ENCODE measurements at places on chromosomes 7 and 10. TPM values are rescaled to one million over a fixed set of nuclear protein-coding genes. Genes with fewer than 3 reads are reported as not detected.

DNA sequence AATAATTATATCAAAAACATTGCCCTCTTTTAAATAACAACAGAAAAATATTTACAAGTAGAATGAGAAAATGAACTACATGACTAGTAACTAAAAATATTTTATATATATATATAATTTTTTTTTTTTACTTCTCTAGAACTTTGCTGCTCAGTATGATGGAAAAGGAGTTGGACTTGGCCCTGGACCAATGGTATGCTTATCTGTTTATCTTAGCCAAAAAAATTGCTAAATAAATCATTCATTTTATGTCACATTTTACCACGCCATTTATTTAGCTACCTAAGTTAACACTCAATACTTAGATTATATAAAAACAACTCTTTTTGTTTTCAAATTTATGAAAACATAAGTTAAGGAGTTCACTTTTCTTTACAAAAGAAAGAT is 6.7 kb downstream of the COL1A2 start:
- no peak for DNase-seq

DNA sequence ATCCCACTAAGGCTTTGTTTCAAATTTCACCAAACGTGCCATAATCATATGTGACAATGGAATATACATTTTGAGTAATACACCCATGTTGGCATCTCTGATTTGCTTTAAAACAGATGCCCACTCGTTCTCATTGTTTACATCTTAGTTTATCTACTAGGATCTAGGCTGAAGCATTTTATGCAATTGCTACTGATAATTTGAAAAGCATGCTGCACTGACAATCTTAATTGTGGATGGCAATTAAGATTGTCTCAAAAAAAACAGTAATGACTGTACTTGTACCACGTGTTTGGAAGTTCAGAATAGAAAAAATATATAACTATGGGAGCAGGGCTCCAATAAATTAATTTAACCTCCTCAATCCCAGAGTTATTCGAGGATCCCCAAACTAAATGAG is 136.8 kb downstream of the CRPPA start:
- no peak for DNase-seq

The NSUN5 gene
- total RNA-seq = 50.5 TPM

The ZCWPW1 gene
- 4.2 TPM for total RNA-seq

GRCh38 chr7:103150192-103150591 is 1.3 kb upstream of the NAPEPLD start:
- DNase-seq = no peak

The NUTM2E gene
- total RNA-seq = not detected

GRCh38 chr10:80500572-80501380 is 36.9 kb upstream of the SH2D4B start:
- DNase-seq = no peak

- no peak for DNase-seq
These were observed 5.9 kb downstream of the COL26A1 start for GRCh38 chr7:101368422-101369165.

DNA sequence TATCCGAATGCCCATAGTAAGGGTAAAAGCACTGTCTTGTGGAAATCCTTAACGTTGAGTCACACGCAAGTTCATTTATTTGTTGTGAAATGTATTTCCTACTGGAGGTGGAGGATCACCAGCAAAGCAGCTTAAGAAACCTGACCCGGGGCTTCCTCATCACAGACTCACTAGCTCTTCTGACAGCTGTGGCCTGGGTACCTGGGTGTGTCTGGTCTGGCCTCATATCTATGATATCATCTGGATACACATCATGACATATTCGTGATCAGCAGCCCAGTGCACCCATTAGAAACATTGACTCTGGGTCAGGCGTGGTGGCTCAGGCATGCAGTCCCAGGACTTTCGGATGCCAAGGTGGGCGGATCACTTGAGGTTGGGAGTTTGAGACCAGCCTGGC is 8.8 kb downstream of the DRGX start:
- DNase-seq = peak; percentile 94

DNA sequence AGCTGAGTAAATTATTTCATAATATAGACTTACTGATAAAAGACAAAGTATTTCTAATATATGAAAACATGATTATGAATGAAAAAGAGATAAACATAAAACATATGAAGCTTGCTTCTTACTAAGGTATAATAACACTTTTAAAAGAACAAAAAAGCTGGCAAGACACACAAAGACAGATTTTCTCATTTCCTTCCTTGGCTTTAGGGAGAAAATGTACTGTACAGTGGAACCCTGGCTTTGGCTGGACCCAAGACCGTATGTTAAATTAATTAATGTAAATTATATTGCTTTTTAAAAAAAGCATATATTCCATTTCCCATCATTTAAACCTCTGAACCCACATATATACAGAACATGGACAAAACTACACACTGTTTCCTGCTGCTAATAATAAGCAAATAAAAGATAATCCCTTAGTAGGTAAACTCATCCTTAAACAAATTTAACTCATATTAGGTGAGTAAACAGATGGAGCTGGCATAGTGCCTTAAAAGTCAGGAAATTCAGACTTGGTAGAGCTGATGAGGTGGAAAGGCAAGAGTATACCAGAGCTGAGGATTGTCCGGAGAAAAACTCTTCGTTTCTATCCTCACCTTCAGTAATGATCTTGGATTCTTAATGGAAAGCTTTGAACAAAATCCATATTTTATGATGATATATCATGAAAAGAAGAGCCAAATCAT is 1016.4 kb upstream of the KCND2 start:
- DNase-seq = no peak

GRCh38 chr10:23702977-23703414 is 264.1 kb downstream of the OTUD1 start:
- DNase-seq = peak; percentile 15

The ANKRD26 gene
- total RNA-seq = 9.9 TPM

DNA sequence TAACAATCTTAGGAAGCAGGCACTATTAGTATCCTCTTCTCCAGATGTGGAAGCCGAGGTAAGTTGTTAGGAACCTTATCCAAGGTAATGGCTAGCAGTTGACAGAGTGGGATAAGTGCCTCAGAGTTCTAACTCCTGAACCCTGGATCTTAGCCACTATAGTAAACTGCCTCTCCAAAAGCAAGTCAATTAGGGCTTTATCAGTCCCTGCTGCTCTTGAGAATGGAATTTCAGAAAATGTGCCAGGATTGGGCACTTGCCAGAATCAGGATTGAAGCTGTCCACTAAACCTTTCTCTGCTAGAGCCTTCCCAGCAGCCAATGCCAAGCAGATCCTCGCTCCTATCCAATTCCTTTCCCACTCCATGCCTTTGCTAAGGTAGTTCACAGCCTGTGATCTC is 777.5 kb upstream of the POM121L12 start:
- DNase-seq = no peak

DNA sequence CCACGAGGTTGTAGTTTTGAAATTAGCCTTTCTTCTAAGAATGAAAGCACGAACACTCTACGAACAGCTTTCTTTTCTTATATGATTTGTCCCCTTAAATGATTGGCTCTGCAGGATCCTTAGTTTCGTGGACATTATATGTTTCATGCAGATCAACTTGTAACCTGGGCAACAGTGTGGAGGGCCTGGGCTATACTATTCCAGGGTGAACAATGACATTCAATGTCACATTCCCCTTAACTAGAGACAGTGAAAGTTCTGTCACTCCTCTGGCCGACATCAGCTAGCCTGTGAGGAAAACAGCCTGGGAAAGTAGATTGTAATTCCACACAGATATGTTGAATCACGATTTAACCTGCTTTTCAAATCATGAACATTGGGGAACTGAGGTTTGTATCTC is 23.4 kb downstream of the TAS2R16 start:
- no peak for DNase-seq

- DNase-seq = no peak
These were observed 1.8 kb downstream of the PFKP start for GRCh38 chr10:3068968-3069737.

DNA sequence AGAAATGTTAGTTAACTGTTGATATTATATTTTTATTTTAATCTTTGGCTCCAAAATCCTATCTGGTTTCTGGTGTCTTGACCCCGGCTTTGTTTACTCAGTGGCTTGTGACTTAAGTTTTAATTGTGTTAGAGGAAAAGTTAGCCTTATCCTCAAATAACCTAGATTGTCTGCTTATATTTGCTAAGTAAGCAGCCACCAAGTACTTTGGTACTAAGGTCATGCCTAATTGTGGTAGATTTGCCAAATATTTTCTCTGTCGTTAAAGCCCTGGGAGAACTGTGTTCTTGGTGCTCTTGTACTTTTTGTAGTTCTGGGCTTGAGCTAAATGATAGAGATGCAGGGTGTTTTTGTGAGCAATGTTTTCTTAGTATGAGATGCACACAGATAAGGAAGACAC is 34.8 kb downstream of the GPR158 start:
- DNase-seq = no peak

DNA sequence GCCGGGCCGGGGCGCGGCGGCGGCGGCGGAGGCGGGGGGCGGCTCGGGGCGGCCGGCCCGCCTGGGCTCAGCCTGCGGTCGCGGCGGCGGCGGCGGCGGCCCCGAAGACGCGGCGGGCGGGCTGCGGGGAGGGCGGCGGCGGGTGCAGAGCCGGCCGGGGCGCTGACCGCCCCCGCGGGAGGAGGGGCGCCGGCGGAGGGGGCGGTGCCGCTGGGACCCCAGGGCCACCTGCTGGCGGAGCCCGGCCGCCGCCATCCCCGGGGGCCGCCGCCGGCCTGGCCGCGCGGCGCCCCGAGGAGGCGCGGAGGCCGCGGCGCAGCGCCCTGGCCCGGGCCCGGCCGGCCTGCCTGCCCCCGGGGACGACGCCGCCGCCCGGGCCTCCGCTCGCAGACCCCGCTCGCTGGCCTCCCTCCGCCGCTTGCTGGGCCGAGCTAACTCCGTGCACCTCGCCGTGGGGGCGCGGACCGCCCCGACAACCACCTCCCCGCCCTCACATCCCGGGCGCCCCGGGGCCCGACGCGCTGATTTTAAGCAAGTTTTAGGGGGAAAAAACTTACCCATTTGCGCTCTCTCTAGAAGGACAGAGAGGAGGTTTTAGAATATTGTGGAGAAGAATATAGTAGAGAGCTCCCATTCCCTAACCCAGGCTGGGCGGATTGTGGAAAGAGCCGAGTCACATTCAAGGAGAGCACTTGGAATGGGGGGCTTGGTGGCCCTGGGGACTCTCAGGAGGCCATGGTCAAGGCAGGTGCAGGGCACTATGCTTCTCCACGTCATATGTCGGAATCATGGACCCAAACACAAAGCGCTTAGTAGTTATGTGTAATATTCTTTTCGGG is at the start of gene BEND7:
TSS of gene BEND7 (minus strand) at position 140 of the 839 bp plus-strand sequence. CDS start 481 bp downstream, outside the sequence.
- no peak for DNase-seq

- no peak for DNase-seq
These were observed 187.7 kb upstream of the CNTNAP2 start for GRCh38 chr7:145928937-145929336.

The LIPK gene
- 0.17 TPM for total RNA-seq

DNA sequence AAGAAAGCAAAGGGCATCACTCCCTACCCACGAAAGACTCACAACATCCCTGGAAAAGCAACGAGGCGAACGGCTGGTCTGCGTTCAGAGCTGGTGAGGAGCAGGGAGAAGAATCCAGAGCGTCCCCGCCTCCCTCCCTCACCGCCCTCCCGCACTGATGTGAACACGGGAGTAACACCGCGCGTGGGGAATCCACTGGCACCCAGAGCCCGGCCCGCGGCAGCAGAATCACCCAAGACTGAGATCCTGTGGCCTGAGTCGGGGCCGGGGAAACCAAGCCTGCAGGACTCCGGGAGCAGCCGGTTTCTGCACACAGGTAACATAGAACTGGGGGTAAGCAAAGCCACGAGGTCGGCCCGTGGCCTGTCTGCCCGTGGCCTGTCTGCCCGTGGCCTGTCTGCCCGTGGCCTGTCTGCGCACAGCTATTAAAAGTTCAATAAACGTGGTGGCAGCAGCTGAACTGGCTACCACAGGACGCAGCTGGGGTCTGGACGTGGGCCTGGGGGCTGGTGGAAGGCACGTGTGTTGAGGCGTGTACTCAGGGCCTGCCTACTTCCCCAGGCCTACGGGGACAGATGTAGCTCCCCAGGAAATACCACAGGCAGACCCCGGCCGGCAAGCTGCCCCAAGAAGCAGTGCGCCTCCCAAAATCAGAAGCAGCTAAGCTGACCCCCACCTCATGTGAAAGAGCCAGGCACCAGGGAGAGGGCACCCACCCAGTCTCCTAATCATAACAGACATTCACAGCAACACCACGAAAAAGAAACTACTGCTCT is 23.0 kb downstream of the DIP2C start:
- DNase-seq = no peak

Measured in LHCN-M2 (cell line).